Tibial nerve (tissue), 4 donors: ENCODE measurements at places on chromosomes 13 and 19. TPM values are rescaled to one million over a fixed set of nuclear protein-coding genes. Genes with fewer than 3 reads are reported as not detected.

Gene CPB2
- total RNA-seq, result not detected

Gene ZNF460
- 79.5 TPM for total RNA-seq

Gene SIRT6
- 17.7 TPM for total RNA-seq

Gene MBD3L3
- not detected for total RNA-seq

Gene KLK5
- not detected for total RNA-seq

Gene IGFL1
- total RNA-seq, result not detected

DNA sequence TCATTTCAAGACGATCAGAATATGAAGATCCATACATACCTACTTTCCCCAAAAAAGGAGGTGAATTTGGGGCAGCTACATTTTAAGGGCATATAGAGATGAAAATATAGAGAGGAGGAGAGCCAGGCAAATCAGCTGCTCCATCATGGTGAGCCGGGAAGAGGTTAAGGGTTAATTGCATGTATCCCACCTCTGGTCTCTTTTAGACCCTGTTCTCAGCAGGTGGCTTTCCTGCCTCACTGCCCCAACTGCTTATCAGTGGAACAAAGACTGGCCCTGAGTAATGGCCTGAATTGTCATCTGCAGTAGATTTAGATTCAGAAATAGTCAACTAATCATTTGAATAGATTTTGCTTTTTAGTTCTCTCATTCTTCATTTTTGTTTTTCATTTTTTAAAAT is 206.6 kb downstream of the SPRY2 start:
- peaks cover 33% of the 10 kb centered on the region for H3K4me1 ChIP-seq
- H3K36me3 ChIP-seq, result no peaks in the 10 kb centered on the region
- no peak for DNase-seq
- no peaks in the 10 kb centered on the region for H3K27me3 ChIP-seq

- no peak overlapping the region for H3K4me3 ChIP-seq
- H3K36me3 ChIP-seq, result no peaks in the 10 kb centered on the region
- DNase-seq, result no peak
- H3K27ac ChIP-seq, result no peak overlapping the region
Observed at GRCh38 chr13:95605448-95606125, 38.9 kb downstream of the DZIP1 start.

GRCh38 chr13:33272531-33273124 is 12.9 kb downstream of the STARD13 start:
- no peaks in the 10 kb centered on the region for H3K27me3 ChIP-seq
- H3K27ac ChIP-seq, result peak overlapping the region; percentile 73
- no peak for DNase-seq
- H3K4me3 ChIP-seq, result no peak overlapping the region
- no peaks in the 10 kb centered on the region for H3K36me3 ChIP-seq
- peaks cover 98% of the 10 kb centered on the region for H3K4me1 ChIP-seq

GRCh38 chr13:111922086-111922485 is 144.9 kb upstream of the SOX1 start:
- no peak overlapping the region for H3K27ac ChIP-seq
- no peak for DNase-seq
- H3K27me3 ChIP-seq, result no peaks in the 10 kb centered on the region
- no peak overlapping the region for H3K4me3 ChIP-seq
- H3K4me1 ChIP-seq, result no peaks in the 10 kb centered on the region

GRCh38 chr19:38194061-38194701 is 29.8 kb downstream of the DPF1 start:
- no peak for DNase-seq
- no peaks in the 10 kb centered on the region for H3K27me3 ChIP-seq
- no peak overlapping the region for H3K27ac ChIP-seq
- H3K4me1 ChIP-seq, result no peaks in the 10 kb centered on the region

- peak overlapping the region; percentile 87 for H3K27ac ChIP-seq
- peaks cover 12% of the 10 kb centered on the region for H3K4me1 ChIP-seq
- peak overlapping the region; percentile 19 for H3K4me3 ChIP-seq
Observed at GRCh38 chr13:46679369-46680120, 117.4 kb downstream of the ESD start.
